ENCODE measurements at places on chromosomes 2 and 18.

DNA sequence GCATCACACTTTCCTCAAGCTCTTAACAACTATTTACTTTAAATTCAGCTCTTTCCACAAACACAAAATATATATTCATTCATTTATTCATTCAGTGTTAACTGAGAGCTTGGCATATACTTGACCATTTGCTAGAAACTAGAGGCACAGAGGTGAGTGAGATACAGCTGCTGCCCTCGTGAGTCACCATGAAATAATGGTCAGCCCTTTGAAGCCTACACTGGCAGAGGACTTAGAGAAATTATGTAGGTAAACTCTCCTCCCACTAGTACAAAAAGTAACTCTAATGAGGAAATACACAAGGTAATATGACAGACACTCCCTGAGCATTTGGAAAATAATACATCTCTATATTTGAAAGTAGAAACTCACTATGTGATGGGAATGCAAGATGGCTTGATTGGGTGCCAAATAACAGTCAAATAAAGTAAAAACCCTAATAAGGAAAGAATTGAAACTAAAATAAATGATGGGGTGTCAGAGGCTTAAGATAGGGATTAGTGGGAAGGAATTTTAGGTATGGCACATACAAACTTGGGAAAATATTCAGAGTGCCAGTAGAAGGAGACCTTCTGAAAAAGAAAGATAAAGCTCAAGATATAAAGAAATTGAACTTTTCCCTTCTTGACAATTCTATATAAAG is 61.1 kb downstream of the ANTXR1 start:
- DNase-seq = no peak

- DNase-seq = no peak
These were observed 1086.8 kb upstream of the PIK3C3 start for GRCh38 chr18:40868110-40868858.

GRCh38 chr2:68278169-68278568 is 25.8 kb upstream of the PPP3R1 start:
- DNase-seq = no peak

DNA sequence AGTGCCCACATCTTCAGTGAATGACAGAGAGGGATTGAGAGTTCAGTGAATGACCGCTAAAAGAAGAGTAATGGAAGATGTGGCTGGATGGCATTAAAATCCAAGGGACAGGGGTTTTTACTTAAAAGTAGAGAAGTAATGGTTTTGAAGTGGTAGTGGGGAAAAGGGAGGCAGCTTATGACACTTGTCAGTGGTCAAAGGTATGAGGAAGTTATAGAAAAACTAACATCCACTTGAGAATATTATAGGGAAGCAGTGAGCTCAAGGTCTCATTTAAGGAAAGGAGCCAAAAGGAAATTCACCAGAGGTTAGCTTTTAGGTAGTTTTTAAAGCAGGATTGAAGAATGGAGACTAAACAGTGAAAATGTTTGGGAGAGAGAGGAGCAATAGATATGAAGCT is 24.3 kb downstream of the CDK15 start:
- no peak for DNase-seq

- no peak for DNase-seq
These were observed 48.0 kb downstream of the RNF144A start for GRCh38 chr2:6965071-6965795.

- no peak for DNase-seq
These were observed 86.9 kb upstream of the ZC3H15 start for GRCh38 chr2:186399082-186399644.

DNA sequence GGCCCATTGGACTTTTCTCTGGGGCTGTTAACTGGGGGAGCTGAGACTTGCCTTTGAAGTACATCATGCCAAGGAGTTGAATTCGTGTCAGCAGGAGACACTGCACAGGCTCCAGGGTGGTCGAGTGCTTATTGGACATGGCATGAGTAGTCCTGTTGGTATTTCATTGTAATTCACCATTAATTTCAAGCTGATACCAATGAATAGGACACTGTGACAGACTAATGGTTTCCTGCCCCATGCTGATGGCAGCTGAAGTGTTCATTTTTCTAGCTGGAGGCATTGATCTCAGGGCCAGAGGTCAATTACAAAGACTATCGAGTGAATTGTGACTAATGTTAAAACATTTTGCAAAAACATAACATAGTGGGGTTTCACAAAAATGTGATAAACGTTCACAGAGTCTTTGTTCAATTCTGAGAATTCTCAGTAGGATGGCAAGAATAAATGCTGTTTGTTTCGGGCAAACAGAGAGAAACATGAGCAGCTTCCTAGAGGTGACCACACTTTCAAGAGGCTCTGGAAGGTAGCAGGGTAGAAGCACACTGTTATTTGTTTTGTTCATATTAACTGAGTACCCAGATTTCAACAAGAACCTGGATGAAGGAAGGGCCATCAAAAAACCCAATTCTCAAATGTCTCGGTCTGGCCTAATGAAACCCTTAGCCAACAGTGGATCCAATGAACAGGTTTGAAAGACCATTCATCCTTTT is 90.6 kb upstream of the ARL4C start:
- no peak for DNase-seq

GRCh38 chr18:35143622-35144596 is 96.9 kb upstream of the ZNF397 start:
- no peak for DNase-seq

DNA sequence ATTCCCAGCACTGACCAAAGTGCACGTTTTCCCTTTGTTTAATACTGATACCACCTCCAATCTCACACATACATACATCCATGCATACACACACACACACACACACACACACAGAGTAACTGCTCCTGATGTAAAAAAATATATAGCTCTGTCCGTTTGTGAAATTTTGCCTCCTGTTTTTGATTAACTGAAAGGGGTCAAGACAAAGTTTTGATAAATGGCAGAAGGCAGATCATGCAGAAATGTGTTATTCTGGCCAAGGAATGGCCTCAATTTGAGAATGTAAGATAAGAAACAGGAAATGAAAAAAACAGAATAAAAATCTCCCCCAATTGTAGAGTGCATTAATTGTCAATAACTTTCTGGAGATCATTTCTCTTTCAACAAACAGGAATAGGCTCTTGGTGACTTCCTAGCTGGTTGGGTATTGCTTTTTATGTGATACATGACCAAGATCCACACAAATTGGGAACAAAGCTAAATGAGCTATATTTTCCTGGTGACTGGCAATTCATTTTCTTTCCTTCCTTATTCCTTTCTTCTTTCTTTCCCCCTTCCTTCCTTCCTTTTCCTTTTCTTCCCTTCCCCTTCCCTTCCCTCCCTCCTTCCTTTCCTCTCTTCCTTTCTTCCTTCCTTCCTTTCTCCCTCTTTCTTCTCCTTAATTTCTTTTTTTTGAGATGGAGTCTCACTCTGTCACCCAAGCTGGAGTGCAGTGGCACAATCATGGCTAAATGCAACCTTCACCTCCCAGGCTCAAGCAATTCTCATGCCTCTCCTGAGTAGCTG is 88.9 kb upstream of the PMAIP1 start:
- no peak for DNase-seq

All from stimulated activated CD8-positive, alpha-beta memory T cell treated with anti-CD3 and anti-CD28 coated beads, Interleukin-2, amount 100 ng/mL, for 48 hours (primary cell).